ENCODE measurements at places on chromosomes 13 and 19.

DNA sequence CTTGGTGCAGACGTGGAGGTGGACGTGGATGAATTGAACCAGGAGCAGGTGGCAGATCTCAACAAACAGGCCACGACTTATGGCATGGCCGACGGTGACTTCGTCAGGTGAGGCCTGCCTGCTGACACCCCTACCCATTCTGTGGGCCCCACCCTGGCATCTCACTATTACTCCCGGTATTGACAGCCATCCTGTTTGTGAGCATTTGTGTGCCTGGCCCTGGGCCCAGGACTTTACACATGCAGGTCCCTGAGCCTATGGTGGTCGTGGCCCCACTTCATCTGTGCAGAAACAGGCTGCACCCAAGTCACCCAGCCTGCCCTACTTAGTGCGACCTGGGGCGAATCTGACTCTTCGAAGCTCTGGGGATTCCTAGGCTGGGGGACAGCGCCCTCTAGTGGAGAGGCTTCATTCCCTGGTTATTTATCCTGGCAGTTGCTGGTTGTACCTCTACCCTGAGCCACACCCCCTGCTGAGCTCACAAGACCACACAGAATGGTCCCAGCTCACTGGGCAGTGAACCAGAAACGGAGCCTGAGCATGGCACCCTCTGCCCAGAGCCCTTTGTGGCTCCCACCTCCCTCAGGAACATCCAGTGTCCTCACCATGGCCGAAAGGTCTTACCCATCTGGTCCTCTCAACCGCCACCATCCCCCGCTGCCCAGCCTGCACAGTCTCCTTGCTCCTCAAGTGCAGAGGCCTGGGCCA lies 16.9 kb downstream of the ZNF296 start:
- no peak for DNase-seq

GRCh38 chr13:80989241-80989640 lies 648.3 kb upstream of the SPRY2 start:
- DNase-seq: no peak

DNA sequence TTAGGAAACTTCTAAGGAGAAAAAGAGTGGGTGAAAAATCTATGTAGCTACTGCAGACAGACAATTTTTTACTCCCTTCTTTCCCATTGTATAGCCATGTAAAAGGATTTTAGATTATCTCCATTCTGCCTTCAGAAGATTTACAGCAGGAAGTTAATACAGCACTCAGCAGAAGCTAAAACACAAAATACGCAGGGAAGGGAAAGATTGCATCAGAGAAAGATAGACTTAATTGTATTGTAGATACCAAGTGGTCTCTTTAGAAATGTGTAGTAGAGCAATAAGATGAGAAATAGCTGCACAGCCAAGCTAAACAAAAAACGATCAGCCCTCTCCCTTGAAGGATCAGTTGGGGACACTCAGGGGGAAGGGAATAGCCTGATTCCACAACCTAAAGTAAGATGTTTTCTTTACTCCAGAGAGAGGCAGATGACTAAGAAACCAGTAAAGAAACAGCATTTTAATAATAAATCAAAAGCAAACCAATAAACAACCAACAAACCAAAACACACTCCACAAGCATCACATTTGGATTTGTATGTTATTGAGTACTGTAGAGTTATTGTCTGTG lies 236.7 kb upstream of the SLITRK1 start:
- DNase-seq: no peak

DNA sequence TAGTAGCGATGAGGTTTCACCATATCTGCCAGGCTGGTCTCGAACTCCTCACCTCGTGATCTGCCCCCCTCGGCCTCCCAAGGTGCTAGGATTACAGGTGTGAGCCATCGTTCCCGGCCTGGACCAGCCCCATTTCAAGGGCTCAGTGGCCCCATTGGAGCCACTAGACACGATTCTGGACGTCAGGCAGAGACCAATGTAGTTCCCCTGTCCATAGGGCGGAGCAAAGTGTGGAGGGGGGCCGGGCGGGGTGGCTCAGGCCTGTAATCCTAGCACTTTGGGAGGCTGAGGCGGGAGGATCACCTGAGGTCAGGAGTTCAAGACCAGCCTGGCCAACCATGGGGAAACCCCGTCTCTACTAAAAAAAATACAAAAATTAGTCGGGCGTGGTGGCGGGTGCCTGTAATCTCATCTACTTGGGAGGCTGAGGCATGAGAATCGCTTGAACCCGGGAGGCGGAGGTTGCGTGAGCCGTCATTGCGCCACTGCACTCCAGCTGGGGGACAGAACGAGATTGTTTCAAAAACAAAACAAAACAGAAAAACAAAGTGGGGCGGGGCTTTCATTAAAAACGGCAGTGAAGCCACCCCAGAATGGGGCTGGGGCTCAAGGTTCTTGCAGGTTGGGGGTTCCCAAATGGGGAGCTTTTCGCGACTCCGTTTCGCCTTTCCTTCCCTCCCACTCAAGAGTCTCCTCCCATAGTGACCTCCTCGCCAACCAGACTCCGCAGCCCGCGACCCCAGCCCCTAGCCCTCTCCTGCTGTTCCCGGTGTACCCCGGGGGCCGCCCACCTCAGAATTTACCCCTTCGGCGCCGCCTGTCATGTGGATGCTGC lies 758 bp upstream of the TECR start:
- no peak for DNase-seq

DNA sequence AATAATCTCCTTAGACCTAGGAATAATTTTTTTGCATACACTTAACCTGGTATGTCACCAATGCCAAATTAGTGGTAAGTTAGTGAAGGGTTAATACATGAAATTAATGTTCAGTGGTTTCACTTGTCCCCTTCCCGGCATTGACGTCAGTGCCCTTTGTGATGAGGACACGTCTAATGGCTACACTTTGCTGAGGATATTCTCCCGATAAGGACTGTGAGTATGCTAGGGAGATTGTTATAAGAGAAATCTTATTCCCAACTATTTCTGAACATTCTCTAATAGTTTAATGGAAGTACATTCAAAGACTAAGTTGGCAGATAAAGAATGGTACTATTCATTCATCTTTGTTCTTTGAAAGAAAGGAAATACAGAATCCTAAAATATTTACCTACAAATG lies 102.4 kb downstream of the TNFRSF19 start:
- DNase-seq: no peak
